ENCODE measurements at places on chromosomes 11 and 22. TPM values are rescaled to one million over a fixed set of nuclear protein-coding genes. Genes with fewer than 3 reads are reported as not detected.
A peak's percentile ranks its signal among the peaks of the same experiment; 100 is the strongest.

- DNase-seq: no peak
- H3K4me3 ChIP-seq: no peak overlapping the region
- peak overlapping the region; percentile 5 for H3K27ac ChIP-seq
- peaks cover 10% of the 10 kb centered on the region for H3K4me1 ChIP-seq
- H3K36me3 ChIP-seq: no peaks in the 10 kb centered on the region
- no peaks in the 10 kb centered on the region for H3K27me3 ChIP-seq
These were observed 1469.0 kb downstream of the LRRC4C start for GRCh38 chr11:39990421-39990831.

DNA sequence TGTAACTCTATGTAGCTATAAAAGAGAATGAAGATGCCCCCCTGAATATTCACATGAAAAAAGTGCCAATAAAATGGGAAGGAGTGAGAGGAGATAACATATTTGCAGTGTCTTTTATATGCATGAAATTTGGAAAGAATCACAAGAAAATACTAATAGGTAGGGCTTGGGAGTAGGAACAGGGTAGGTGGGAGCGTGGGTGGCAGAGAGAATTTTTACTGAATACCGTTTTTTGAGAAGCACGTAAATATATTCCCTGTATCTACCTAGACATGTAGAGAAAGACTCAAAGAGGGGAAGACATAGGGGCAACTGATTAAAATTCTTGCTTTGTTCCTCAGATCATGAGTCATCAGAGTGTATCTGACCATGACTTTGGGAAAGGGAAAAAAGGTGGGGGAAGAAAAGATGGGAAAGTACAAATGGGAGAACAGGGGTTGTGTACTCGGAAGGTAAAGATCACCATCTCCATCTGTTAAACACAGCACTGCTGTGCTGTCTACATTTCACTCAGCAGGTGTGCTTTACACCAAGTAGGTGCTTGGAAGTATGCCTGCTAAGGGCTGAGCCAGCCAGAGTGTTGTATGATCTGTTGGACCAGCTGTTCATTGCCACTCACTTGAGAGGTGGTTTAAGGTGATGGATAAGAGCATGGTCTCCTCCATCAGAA, 16.0 kb downstream of the PRR5L start:
- DNase-seq: no peak
- no peak overlapping the region for H3K4me3 ChIP-seq
- peaks cover 4% of the 10 kb centered on the region for H3K36me3 ChIP-seq
- no peak overlapping the region for H3K27ac ChIP-seq

DNA sequence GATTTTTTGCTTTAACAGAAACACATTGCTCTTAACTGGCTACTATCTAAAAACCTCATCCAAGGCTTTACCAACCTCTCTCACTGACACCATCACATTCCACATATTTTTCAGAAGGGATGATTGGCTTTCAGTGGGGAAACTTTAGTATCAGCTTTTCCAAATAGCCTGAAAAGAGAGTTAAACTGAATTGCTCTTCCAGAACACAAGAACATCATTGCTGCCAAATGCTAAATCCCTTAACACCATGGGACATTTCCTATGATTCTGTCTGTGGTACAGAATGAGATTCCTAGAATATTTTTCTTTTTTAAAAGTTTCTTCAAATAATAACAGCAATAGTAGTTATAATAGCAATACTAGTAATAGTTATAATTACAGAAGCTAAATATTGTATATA, 45.4 kb downstream of the SOX6 start:
- no peak overlapping the region for H3K4me3 ChIP-seq
- DNase-seq: no peak
- H3K27ac ChIP-seq: no peak overlapping the region

DNA sequence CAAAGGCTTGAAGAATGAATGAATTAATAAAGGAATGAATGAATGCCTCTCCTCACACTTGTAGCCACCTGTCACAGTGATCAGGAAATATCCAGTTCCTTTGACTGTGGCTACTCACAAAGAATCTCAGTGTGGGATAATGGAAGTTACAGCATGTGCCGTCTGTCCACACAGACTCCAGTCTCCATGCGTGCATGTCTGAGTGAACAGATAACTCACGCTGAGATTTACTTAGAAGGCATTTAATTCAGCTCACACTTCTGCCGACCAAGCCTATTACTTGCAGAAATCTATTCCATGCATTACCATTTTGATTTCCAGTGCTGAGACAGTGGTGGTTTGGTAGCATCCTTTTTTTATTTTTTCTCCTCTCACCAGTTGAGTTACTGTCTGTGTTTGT, 32.3 kb upstream of the HMGXB4 start:
- H3K4me3 ChIP-seq: no peak overlapping the region
- H3K4me1 ChIP-seq: no peaks in the 10 kb centered on the region
- H3K27ac ChIP-seq: no peak overlapping the region
- no peak for DNase-seq
- H3K36me3 ChIP-seq: no peaks in the 10 kb centered on the region
- peaks cover 3% of the 10 kb centered on the region for H3K27me3 ChIP-seq

GRCh38 chr11:74354036-74354435, 42.6 kb upstream of the P4HA3 start:
- DNase-seq: no peak
- peaks cover 21% of the 10 kb centered on the region for H3K36me3 ChIP-seq
- H3K27ac ChIP-seq: no peak overlapping the region
- H3K27me3 ChIP-seq: no peaks in the 10 kb centered on the region

- DNase-seq: no peak
- H3K4me1 ChIP-seq: no peaks in the 10 kb centered on the region
- no peaks in the 10 kb centered on the region for H3K36me3 ChIP-seq
- no peak overlapping the region for H3K27ac ChIP-seq
- H3K4me3 ChIP-seq: no peak overlapping the region
These were observed 241.2 kb upstream of the SYN3 start for GRCh38 chr22:33299245-33299956.

DNA sequence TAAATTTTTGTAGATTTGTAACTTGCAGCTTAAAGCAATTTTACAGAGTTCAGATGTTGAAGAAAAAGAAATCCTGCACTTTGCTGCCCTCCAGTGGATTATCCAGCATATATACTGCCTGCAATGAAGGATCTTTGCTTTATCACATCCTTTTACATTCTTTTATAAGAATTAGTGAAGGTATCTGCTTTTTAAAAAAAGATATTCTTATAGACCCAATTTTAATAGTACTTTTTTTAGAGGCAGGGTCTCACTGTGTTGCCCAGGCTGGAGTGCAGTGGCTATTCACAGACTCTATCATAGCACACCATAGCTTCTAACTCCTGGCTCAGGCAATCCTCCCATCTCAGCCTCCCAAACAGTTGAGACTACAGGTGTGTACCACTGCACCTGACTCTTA, 60.7 kb downstream of the TTC17 start:
- peak; percentile 28 for DNase-seq
- no peak overlapping the region for H3K4me3 ChIP-seq
- H3K4me1 ChIP-seq: no peaks in the 10 kb centered on the region
- H3K36me3 ChIP-seq: peaks cover 10% of the 10 kb centered on the region
- H3K27ac ChIP-seq: no peak overlapping the region

GRCh38 chr22:45217345-45217744, 23.3 kb downstream of the KIAA0930 start:
- H3K4me1 ChIP-seq: peaks cover 4% of the 10 kb centered on the region
- H3K27ac ChIP-seq: no peak overlapping the region
- H3K27me3 ChIP-seq: peaks cover 2% of the 10 kb centered on the region

DNA sequence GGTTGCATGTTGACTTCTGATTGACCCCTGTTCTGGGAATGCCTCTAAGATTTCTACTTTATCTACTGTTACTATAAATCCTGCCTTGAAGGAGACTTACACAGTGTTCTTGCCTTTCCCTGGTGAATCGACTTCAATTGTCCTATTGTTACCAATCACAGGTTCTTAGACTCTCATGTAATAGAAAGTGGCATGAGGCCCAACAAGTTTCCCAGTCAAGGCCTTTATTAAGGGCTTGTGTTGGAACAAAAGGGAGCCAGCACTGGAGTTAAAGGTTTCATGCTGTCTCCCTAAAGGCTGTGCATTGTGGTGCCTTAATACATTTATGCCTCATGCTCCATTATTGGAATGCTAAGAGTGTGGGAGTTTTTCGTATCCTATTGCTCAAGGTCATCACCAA, 23.3 kb downstream of the MS4A2 start:
- H3K4me1 ChIP-seq: no peaks in the 10 kb centered on the region
- no peak for DNase-seq
- H3K27me3 ChIP-seq: no peaks in the 10 kb centered on the region
- H3K27ac ChIP-seq: no peak overlapping the region
- H3K4me3 ChIP-seq: no peak overlapping the region

GRCh38 chr11:93054881-93055280, 85.4 kb downstream of the MTNR1B start:
- H3K36me3 ChIP-seq: no peaks in the 10 kb centered on the region
- H3K27ac ChIP-seq: no peak overlapping the region
- no peaks in the 10 kb centered on the region for H3K4me1 ChIP-seq

RRM1 gene
- 48.0 TPM for total RNA-seq

ARHGAP20 gene
- total RNA-seq: 0.36 TPM

EMID1 gene
- total RNA-seq: 25.5 TPM

PRDM11 gene
- 16.0 TPM for total RNA-seq

GUCY1A2 gene
- total RNA-seq: 0.10 TPM

TRIM29 gene
- total RNA-seq: not detected

ACER3 gene
- total RNA-seq: 17.3 TPM

Data from endothelial cell (in vitro differentiated cells).